IMR-90 (cell line): ENCODE measurements at places on chromosomes 2 and 18. TPM values are rescaled to one million over a fixed set of nuclear protein-coding genes. Genes with fewer than 3 reads are reported as not detected.

The ATAD2B gene
- polyA plus RNA-seq = 0.99 and 1.5 TPM in 2 replicates

The CRYBA2 gene
- polyA plus RNA-seq = not detected in 2 replicates

The SCYGR4 gene
- polyA plus RNA-seq = not detected in 2 replicates

The CBLN2 gene
- not detected in 2 replicates for polyA plus RNA-seq

The HOXD8 gene
- not detected in 2 replicates for polyA plus RNA-seq

The B3GNT7 gene
- polyA plus RNA-seq = 0.03 and 0.07 TPM in 2 replicates

The NEU2 gene
- polyA plus RNA-seq = not detected in 2 replicates

The LAMA3 gene
- polyA plus RNA-seq = 0.13 and 0.19 TPM in 2 replicates

The CXCR4 gene
- polyA plus RNA-seq = not detected in 2 replicates

The UGT1A4 gene
- not detected in 2 replicates for polyA plus RNA-seq

The SCTR gene
- polyA plus RNA-seq = not detected in 2 replicates

The BCS1L gene
- 56.7 and 56.9 TPM in 2 replicates for polyA plus RNA-seq

The NCK2 gene
- polyA plus RNA-seq = 22.2 and 29.5 TPM in 2 replicates

The TMEM200C gene
- 2.5 and 3.5 TPM in 2 replicates for polyA plus RNA-seq
